Sciatic nerve (tissue), 2 donors: ENCODE measurements at places on chromosomes 3 and 15. TPM values are rescaled to one million over a fixed set of nuclear protein-coding genes. Genes with fewer than 3 reads are reported as not detected.

The CCR3 gene
- not detected for total RNA-seq

GRCh38 chr3:99071096-99071495 lies 169.6 kb upstream of the DCBLD2 start:
- no peak for DNase-seq

- no peak for DNase-seq
These were observed 8.4 kb downstream of the MITF start for GRCh38 chr3:69747511-69748258.

DNA sequence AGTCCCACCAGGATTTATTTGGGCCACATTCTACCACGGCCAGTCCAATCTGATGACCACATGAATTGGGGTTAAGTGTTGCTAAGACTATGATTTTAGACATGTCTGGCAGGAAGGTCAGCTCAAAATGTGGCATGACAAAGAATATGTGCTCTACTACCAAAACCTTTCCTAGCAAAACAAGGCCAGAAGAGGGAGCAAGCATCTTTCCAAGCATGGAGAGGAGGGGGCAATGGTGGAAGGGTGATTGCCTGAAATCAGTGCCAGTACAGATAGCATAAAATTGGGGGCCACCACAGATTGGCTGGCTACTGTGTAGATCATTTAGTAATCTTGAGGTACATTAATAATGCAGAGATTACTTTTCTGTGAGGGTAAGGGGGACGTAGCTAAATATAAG lies 43.2 kb downstream of the TMEM39A start:
- no peak for DNase-seq

- no peak for DNase-seq
These were observed 16.4 kb downstream of the LDHAL6B start for GRCh38 chr15:59222906-59223550.

The CYP1A2 gene
- not detected for total RNA-seq
